Inflammatory macrophage treated with lipopolysaccharide for 4 hours (primary cell): ENCODE measurements at places on chromosomes 5 and 9.

- DNase-seq, result no peak
Measured at GRCh38 chr9:17636821-17637220, 58.0 kb downstream of the SH3GL2 start.

- no peak for DNase-seq
Measured at GRCh38 chr9:18382243-18382642, 91.7 kb upstream of the ADAMTSL1 start.

- DNase-seq, result no peak
Measured at GRCh38 chr5:57938174-57938557, 455.6 kb upstream of the ACTBL2 start.

DNA sequence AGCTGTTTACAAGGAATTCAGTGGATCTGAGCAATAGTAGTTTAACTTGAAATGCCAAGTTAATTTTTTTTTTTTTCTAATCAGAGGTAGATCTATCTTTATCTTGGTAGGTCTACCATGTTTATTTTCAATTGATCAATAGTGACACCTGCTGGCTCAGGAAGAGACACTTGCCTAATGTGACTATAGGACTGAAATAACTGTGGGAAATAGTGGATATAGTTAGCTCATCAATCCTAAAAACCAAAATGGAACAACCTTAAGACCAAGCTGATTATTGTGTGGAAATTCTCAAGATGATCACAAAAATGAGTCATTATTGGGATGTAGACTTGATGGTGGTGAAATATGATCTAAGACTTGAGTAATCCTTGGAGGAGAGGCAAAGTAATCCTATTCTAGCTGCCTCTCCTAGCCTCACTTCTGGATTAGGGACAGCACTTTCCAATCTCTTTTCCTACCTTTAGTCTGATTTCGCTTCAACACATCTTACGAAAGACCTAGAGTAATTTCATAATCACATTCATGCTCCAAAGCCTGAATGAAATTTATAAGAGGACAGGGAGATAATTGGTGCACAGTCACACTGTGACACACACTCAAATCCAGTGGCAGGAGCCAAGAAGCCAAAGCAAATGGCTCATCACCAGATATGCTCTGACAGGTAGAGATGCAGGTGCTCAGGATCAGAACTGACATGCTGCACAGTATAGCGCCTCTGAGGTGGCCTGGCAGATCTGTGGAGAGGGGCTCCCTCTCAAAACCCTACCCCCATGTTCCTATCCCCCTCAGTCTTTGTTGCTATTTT lies 156.3 kb downstream of the HMHB1 start:
- peak; percentile 45 for DNase-seq

GRCh38 chr9:134205672-134206310 lies 41.4 kb upstream of the RNU6ATAC start:
- DNase-seq, result no peak

- no peak for DNase-seq
Measured at GRCh38 chr9:28389411-28389810, 816.1 kb upstream of the C9orf72 start.

DNA sequence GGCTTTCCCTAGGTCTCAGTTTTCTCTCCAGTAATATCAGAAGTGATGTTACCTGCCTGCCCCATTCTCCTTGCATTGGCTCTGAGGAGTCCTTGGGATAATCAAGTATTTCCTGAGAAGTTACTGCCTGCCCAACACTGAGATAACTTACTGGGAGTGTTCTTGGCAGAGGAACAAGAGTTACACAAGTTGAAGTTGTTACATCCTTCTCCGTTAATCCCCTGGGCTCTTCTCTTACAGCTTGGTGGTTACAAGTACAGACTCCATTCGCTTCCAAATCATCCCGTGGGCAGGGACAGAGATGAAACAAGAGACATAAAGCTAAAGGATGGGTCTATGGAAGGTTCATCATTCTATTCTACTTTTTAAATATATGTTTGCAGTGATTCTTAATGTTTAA lies 74.1 kb upstream of the SAP30L start:
- no peak for DNase-seq

GRCh38 chr9:137145731-137146526 lies 7.0 kb downstream of the GRIN1 start:
- DNase-seq, result no peak

- DNase-seq, result no peak
Measured at GRCh38 chr9:123685489-123686083, 244.3 kb downstream of the DENND1A start.

DNA sequence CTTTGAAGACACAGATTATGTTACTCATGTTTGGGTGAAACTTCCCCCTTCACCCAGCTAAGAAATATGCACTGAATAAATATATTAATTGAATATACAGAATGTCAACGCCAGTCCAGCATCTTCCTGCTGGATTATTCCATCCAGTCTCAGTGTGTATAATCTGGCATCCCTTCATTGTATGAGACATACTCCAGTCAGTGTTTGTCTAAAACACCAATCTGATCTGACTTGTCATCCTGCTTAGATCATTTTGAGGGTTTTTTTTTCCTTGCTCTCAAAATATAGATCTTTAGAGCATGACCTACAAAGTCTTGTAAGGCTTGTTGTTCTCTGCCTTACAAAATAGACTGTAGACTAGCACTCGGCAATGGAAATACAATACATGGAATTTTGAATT lies 195.1 kb downstream of the SMARCA2 start:
- DNase-seq, result no peak

DNA sequence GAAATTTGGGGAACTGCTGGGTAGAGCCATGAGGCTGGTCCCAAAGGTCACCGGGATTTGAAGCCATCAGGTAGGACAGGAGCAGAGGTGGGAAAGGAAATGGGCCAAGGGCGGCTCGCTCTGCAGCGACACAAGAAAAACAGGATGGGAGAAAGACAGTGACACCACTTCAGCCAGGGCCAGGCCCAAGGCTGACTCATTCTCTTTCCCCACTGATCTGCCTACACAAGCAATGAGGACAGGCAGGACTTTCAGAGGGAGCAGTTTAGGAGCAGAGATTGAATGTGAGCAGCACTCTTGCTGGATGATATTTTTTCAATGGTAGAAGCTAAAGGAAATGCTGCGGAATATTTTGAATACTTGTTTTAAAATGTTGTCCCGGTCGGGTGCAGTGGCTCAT lies 3.5 kb downstream of the RUFY1 start:
- peak; percentile 88 for DNase-seq

GRCh38 chr5:169904508-169904907 lies 75.8 kb downstream of the INSYN2B start:
- no peak for DNase-seq
